Stimulated activated memory B cell treated with anti-CD40 and anti-IgM and Interleukin-4, amounts not matched to agents 10 μg/mL and 1 μg/mL and 100 μg/mL, for 72 hours (primary cell): ENCODE measurements at places on chromosomes 2 and 18.

DNA sequence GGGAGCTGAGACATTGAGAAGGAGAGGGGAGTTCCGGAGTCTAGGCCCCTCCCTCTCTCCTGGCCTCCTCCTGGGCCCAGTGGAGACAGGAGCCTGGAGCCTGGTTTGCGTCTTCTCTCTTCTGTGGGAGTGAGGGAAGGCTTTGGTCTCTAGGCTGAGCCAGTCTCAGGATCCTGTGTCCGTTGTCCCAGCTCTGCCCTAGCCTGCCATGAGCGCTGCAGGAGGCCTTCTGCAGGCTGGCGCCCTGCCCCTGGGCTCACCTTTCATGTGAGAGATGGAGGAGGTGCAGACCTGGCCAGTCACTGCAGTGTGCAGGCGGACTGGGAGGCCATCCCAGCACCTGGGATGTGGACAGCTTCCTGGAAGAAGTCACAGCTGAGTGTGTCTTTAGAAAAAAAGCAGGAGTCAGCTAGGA is 8.7 kb downstream of the IMPA2 start:
- ATAC-seq = no peak

DNA sequence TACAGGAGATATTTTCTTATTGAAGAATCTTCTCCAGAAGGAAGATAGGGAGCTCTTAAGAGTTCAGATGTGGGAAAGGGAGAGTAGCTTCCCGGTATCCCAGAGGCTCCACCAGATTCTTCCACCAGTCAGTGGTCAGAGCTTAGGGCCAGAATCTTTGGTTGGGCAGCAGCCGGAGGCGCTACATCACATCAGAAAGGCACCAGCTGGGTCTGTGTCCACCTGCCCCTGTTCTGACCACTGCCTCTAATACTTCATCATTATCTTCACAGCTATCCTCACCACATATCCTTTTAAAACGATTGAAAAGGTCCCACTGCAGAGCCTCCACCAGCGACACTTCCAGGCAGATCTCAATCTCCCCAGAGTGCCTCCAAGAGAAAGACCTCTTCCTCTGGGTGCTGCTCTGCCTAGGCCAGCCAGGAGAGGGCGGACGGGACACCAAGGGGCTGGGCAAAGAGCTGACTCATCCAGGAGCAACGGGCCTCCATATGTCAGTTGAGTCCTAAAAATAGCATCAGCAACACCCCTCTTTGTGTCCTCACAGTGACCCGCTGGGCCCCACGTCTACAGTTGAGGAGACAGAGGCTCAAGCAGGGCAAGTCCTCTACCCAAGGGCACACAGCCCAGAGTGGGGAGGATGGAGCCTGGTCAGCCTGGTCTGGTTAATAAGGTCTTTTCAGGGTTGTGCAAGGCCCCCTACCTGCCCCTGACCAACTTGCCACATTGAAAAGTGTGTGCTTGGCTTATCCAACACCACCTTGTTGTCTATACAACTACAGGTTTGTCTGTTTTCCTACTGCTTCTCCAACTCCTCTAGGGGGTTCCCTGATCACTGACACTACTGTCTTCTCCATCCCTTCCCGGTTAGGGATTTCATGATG is 81.2 kb downstream of the ADD2 start:
- peak; percentile 70 for ATAC-seq

DNA sequence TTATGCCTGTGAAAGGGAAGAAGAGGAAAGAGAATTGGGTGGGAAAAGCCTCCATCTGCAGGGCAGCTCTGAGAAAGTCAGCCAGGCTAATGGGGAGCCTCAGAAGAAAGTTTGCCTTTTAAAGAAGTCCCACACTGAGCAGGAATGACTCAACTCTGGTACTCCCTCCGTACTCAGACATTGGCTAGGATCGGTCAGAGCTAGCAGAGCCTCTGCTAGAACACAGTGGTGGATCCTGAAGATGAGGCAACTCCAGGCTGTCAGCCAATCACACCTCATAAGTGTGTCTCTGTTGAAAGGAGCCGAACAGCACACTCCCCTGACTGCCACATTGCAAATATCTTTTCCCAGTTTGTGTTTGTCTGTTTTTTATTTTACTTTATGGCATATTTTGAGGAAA is 96.9 kb downstream of the HNRNPLL start:
- no peak for ATAC-seq

DNA sequence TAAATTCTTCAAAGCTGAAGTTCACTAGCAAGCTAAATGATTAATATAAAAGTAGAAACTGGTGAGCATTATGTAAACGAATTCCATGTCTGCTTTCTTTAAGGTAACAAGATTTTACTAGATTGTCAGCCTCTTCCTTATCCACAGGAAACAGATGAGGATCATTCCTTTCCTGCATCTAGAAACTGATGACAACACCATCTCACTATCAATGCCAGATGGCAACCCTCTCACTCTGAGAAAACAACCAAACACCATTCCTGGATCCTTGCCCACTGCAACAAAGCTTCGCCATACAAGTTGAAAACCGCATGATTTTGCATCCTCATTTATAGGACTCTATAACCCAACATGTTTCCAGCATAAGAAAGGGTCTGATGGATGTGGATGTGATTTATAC is 122.9 kb downstream of the ZNF521 start:
- no peak for ATAC-seq

DNA sequence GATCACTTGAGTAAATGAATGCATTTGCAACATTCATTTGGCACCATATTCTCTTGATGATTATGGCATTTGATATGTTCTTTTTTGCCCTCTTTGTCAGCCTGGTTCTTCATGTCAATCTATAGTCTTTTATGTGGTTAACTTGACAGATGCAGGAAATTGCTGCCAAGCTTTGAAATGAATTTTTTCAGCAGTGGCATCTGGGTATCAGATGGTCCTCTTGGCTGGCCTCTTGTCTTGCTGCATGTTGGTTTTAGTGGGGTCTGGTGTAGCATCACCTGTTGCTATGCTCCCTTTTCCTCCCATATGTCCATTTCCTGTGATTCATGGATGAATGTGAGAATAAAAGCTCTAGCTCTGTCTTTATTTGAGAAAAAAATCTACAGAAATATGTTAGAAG is 119.9 kb downstream of the DPP4 start:
- ATAC-seq = no peak

GRCh38 chr2:105849431-105850179 is 104.9 kb downstream of the NCK2 start:
- ATAC-seq = no peak

DNA sequence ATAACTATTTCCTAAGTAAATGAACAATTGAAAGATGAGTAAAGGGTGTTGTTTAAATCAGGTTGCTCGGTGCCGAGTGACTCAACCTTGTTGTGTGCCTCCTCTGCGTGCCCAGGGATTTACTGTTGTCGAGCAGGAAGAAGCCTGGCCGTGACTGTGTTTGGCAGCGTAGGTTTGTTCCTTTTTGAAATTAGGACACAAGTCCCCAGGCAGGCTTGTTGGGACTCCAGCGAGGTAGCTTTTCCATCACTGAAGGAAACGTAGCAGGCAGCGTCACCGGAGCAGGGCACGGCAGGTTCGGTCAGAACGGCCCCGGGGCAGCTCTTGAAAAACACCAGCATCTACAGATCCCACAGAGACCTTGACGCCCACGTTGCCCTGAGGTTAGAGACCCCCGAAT is 48.6 kb downstream of the TMEM18 start:
- no peak for ATAC-seq

DNA sequence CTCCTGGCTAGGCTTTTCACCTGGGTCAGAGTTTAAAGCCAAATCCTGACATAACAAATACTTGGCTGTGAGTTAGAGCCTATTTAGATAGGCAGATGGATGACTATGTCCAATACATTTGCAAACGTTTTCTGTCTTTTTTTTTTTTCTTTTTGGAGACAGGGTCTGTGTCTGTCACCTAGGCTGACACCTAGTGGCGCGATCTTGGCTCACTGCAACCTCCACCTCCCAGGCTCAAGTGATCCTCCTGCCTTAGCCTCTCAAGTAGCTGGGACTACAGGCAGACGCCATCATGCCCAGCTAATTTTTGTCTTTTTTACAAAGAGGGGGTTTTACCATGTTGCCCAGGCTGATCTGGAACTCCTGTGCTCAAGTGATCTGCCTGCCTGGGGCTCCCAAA is 124.8 kb downstream of the DYM start:
- no peak for ATAC-seq

- ATAC-seq = no peak
Measured at GRCh38 chr2:115552726-115553125, 1110.3 kb downstream of the DPP10 start.

- peak; percentile 76 for ATAC-seq
Measured at GRCh38 chr2:184730288-184730687, 132.0 kb downstream of the ZNF804A start.

- no peak for ATAC-seq
Measured at GRCh38 chr18:45806226-45806625, 19.2 kb upstream of the SIGLEC15 start.

GRCh38 chr2:189178726-189179569 is 613 bp downstream of the COL5A2 start:
- ATAC-seq = no peak
